Tibial nerve (tissue), 4 donors: ENCODE measurements at places on chromosomes 5 and 9.

DNA sequence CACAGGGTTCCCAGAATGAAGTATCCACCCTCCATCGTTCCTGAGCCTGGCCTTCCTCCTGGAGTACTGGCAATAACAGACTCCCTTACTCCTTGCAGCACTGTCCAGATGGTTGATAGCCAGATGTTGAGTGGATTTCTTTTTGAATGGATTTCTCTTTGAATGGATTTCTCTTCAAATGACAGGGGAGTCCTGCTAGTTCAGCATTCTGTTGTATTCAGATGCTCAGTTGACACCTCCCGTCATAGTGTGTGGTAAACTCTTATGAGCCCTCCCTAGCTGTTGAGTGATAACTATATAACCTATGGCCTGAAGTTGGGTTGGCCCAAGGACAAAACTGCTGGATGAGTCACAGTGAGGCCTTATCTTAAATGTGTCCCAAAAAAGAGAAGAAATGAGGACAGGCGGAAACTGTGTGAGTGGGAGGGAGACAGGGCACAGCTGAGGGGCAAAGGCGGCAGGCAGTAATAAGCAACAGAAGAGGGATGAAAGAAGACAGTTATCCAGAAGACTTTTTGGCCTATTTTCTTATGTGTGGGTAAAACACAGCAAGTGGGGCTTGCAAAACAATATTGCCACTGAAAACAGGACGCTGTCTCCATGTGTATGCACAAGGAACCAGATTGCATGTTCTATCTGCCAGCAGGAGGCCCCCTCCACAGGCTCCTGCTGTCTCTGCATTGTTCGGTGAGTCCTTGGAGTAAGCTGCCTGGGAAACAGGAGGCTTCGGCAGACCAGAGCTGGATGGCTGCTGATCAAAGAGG lies 209.5 kb upstream of the S1PR3 start:
- no peak for DNase-seq

GRCh38 chr9:112361601-112362000 lies 18.3 kb upstream of the HSDL2 start:
- peak; percentile 34 for DNase-seq

- no peak for DNase-seq
Observed at GRCh38 chr9:38208206-38208901, 139.3 kb upstream of the SHB start.

GRCh38 chr5:55538661-55539060 lies 3.9 kb upstream of the PLPP1 start:
- DNase-seq, result no peak

- DNase-seq, result no peak
Observed at GRCh38 chr5:112189391-112189790, 229.7 kb downstream of the EPB41L4A start.

- DNase-seq, result no peak
Observed at GRCh38 chr5:135212361-135213026, 178.5 kb upstream of the PITX1 start.
